ENCODE measurements at places on chromosomes 13 and 19.

- H3K36me3 ChIP-seq = no peaks in the 10 kb centered on the region
- DNase-seq = no peak
- H3K27me3 ChIP-seq = no peaks in the 10 kb centered on the region
These were observed 11.1 kb downstream of the NTN5 start for GRCh38 chr19:48661711-48662090.

DNA sequence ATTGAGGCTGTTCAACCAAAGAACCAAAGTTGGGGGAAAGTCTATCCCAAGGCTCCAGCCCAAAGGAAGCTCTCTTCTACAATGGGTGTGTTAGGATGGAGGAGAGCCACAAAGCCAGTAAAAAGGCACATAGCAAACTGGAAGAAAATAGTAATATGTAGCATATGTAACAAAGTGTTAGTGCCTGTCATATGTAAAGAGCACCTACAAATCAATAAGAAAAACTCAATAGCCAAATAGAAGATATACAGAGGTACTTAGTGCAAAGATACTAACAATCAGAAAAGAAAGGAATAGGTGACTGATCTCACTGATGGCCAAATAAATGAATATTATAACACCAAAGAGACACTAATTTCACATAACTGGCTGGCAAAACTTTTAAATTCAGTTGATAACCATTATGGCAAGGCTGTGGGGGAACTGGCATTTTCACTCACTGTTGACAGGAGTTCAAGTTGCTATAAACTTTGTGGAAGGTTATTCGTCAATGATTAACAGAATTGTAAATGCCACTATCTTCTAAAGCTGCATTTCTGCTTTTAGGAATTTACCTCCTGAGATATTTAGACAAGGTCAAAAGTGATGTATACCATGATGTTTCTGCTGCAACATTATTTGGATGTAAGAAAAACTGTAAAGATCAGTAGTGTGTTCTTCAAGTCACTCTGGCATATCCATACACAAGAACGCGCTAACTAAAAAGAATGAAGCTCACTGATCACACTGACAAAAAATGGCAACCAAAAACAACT is 110.8 kb downstream of the GNG7 start:
- H3K27ac ChIP-seq = no peak overlapping the region
- H3K36me3 ChIP-seq = no peaks in the 10 kb centered on the region
- DNase-seq = no peak
- H3K4me3 ChIP-seq = no peak overlapping the region
- H3K27me3 ChIP-seq = peaks cover 5% of the 10 kb centered on the region
- H3K4me1 ChIP-seq = peaks cover 19% of the 10 kb centered on the region

GRCh38 chr19:10699650-10700335 is 1.4 kb upstream of the QTRT1 start:
- no peaks in the 10 kb centered on the region for H3K27me3 ChIP-seq
- DNase-seq = no peak
- no peak overlapping the region for H3K4me3 ChIP-seq
- H3K4me1 ChIP-seq = peaks cover 34% of the 10 kb centered on the region
- peaks cover 14% of the 10 kb centered on the region for H3K36me3 ChIP-seq

DNA sequence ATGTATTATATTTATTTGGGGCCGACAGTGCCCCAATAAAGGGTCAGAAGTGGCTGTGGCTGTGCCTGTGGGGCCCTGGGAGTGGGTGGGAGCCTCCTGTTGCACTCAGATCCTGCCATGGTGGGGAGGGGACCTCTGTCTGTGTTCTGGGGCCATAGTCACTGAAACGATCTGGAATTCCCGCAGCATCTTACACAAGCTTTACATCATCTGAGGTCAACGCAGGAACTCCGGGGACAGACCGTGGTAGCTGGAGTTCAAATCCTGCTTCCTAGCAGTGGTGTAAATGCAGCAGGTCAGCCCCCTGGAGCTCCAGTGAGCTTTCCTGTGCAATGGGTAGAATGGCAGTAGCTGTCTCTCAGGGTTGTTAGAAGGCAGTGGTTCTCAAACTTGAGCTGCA is 3.9 kb upstream of the SCN1B start:
- peaks cover 3% of the 10 kb centered on the region for H3K27me3 ChIP-seq
- no peak overlapping the region for H3K27ac ChIP-seq
- H3K4me3 ChIP-seq = no peak overlapping the region
- DNase-seq = no peak
- H3K4me1 ChIP-seq = peaks cover 7% of the 10 kb centered on the region
- H3K36me3 ChIP-seq = peaks cover 69% of the 10 kb centered on the region

GRCh38 chr19:53883231-53883661 is 1.2 kb downstream of the PRKCG start:
- H3K4me1 ChIP-seq = peaks cover 30% of the 10 kb centered on the region
- no peak overlapping the region for H3K4me3 ChIP-seq
- no peak overlapping the region for H3K27ac ChIP-seq
- DNase-seq = peak; percentile 48
- no peaks in the 10 kb centered on the region for H3K36me3 ChIP-seq
- H3K27me3 ChIP-seq = peaks cover 46% of the 10 kb centered on the region

DNA sequence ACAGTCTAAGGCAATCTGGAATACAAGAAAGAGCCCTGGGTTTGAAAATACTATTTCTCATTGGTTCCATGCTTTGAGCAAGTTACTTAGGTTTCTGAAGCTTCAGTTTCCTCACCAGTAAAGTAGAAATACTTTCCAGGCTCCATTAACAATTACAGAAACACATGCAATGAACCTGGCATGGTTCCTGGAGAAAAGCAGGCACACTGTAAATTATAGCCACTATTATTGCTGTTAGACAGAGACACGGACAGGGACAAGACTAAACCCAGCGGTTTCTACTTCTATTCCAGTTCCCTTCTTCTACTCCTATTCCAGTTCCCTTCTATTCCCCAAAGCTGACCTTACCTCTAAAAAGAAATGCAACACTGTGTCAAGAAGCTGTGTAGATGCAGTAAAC is 41.2 kb downstream of the MIPEP start:
- DNase-seq = no peak
- H3K4me3 ChIP-seq = no peak overlapping the region
- no peaks in the 10 kb centered on the region for H3K27me3 ChIP-seq

- H3K4me1 ChIP-seq = peaks cover 15% of the 10 kb centered on the region
- no peak overlapping the region for H3K4me3 ChIP-seq
- peaks cover 3% of the 10 kb centered on the region for H3K36me3 ChIP-seq
- H3K27me3 ChIP-seq = no peaks in the 10 kb centered on the region
- H3K27ac ChIP-seq = no peak overlapping the region
- no peak for DNase-seq
These were observed 3.8 kb upstream of the ZNF414 start for GRCh38 chr19:8517551-8518442.

DNA sequence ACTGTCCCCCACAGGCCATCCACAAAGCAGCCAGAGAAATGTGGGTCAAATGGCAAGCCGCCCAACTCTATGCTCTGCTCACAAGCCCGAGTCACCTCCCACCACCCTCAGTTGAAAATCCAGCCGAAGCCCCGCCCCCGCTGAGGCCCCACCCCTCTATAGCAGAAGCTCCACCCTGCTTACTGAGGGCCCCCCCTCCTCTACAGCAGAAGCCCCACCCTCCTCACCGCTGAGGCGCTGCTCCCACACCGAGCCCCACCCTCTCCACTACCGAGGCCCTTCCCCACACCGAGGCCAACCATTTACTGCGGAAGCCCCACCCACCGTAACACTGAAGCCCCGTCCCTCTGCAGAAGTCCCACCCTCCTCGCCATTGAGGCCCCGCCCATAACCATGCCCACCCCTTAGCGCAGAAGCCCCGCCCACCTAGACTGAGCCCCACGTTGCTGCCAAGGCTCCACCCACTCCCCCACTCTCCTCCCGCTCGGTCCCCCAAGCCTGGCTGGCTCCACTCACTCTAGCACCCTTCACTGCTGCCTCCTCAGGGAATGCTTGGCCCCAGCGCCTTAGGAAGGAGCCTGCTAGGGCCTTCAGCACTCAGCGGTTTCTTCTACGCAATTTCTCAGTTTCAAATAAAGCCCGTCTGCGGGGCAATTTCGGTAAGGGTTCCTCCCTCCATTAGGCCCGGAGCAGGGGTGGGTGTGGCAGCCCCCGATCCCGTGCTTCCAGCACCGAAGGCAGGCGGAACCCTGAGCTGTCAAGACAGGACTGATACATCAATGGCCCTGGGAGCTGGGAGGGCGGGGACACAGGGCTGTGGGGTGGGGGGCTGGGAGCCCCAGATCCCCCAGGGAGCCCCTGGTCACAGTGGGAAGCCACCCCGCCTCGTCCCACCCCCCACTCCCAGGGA is 9.0 kb upstream of the MYDGF start:
- peaks cover 3% of the 10 kb centered on the region for H3K4me1 ChIP-seq
- H3K27ac ChIP-seq = no peak overlapping the region
- H3K4me3 ChIP-seq = no peak overlapping the region
- no peak for DNase-seq
- H3K36me3 ChIP-seq = peaks cover 90% of the 10 kb centered on the region

DNA sequence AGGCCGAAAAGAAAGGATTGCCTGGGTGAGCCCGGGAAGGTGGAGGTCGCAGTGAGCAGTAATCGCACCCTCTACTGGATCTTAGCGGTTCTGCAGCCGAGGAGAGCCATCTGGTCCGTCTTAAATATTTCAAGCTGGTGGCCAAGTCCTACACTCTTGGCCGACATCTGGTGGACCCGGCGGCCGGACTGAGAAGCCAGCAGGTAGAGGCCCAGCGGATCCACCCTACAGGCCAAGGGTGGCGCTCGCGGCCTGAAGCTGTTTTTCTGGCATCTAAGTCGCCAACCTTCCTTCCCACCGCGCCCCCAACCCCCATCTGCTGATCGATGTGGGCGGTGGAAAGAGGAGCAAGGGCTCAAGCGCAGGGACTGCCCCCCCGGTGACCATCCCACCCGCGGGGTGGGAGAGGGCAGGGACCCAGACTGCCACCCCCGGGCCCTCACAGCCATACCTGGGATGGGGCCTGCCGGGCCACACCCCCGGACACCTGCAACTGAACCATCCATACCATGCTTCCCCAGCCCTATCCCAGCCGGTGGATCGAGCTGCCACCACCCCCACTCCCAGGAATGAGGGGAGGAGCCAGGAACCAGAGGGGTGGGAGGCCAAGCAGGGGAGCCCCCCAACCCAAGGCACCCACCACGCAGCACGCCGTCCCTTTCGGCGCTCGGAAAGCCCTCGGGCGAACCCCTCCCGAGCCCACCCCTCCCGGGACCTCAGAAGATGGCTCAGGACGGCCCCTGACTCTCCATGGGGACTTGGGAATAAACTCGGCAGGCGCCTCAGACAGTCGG is 46.3 kb upstream of the ZNF730 start:
- H3K27ac ChIP-seq = no peak overlapping the region
- H3K4me1 ChIP-seq = peaks cover 16% of the 10 kb centered on the region
- DNase-seq = no peak
- peaks cover 6% of the 10 kb centered on the region for H3K27me3 ChIP-seq

- H3K27me3 ChIP-seq = no peaks in the 10 kb centered on the region
- H3K27ac ChIP-seq = peak overlapping the region; percentile 35
- no peaks in the 10 kb centered on the region for H3K4me1 ChIP-seq
- peaks cover 6% of the 10 kb centered on the region for H3K36me3 ChIP-seq
- H3K4me3 ChIP-seq = no peak overlapping the region
These were observed 375.6 kb downstream of the ENOX1 start for GRCh38 chr13:43411211-43411610.

GRCh38 chr13:108083056-108083455 is 132.3 kb downstream of the LIG4 start:
- no peak overlapping the region for H3K4me3 ChIP-seq
- no peak overlapping the region for H3K27ac ChIP-seq
- no peaks in the 10 kb centered on the region for H3K27me3 ChIP-seq

DNA sequence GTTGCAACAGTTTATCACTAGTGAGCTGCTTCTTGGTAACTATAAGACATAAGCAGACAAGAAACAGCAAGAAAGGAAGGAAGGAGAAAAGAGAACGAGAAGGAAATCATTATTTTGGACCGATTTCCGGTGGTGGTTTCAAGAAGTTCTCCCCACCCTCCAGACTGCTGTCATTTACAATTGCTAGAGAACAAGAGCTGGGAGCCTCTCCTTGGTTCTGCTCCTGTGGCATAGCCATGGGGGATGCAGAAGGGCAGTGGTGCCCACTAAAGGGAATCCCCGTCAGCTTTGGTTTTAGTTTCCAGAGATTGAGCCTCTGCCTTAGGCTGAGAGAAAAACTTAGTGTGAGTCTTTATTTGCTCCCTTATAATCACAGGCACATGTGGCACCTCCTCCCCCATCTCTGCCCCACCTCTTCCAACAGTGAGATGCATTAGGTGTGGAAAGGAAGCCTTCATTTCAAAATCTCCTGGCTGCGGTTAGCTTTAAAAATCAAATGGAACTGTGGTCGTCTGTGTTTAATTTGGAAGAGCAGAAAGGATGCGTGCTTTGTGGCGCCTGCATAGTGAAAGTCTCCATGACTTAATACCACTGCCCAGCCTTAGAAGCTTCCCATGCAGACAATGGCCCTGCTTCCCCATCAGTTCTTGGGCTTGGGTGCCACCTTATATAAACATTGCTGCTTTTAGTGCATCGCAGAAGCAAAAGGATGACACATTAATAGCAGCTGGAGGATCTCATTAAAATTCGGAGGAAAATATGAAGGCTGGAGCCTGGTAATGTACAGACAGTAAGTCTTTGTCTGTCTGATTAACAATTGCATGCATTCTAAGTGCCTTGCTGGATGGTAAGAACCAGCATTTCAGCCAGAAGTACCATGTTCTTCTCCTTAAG is 25.0 kb downstream of the LRCH1 start:
- no peak overlapping the region for H3K27ac ChIP-seq
- H3K4me3 ChIP-seq = no peak overlapping the region
- peaks cover 4% of the 10 kb centered on the region for H3K4me1 ChIP-seq
- DNase-seq = peak; percentile 58
- H3K27me3 ChIP-seq = no peaks in the 10 kb centered on the region

DNA sequence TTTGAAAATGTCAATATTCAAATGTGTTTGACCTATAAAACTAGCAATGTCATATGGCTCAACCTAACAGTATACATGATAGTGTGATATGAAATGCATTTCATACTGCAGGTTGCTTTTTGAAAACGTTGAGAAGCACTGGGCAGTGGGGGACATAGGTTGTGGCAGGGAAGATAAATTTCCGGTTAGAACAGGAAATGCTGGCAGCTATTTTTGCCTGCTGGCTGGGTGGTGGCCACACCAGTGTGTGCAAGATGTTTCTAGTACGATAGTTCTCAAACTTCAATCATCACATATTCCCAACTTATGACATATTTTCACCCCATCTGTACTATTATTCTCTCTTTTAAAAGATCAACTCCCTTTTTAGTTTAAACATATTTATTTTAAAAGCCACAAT is 17.2 kb downstream of the FXYD5 start:
- H3K4me1 ChIP-seq = no peaks in the 10 kb centered on the region
- no peak overlapping the region for H3K27ac ChIP-seq
- no peaks in the 10 kb centered on the region for H3K27me3 ChIP-seq

GRCh38 chr13:63517371-63517770 is 2101.7 kb upstream of the PCDH20 start:
- DNase-seq = peak; percentile 60
- no peak overlapping the region for H3K4me3 ChIP-seq
- H3K36me3 ChIP-seq = no peaks in the 10 kb centered on the region
- H3K4me1 ChIP-seq = no peaks in the 10 kb centered on the region
- no peak overlapping the region for H3K27ac ChIP-seq
- H3K27me3 ChIP-seq = no peaks in the 10 kb centered on the region

- peaks cover 3% of the 10 kb centered on the region for H3K27me3 ChIP-seq
- peaks cover 6% of the 10 kb centered on the region for H3K4me1 ChIP-seq
- no peak overlapping the region for H3K4me3 ChIP-seq
- DNase-seq = no peak
- no peaks in the 10 kb centered on the region for H3K36me3 ChIP-seq
These were observed 22.0 kb upstream of the UBAC2 start for GRCh38 chr13:99178636-99179035.

Data from spinal cord (tissue), 10 donors.